ENCODE measurements at places on chromosomes 1 and 21.

- no peak for DNase-seq
Observed at GRCh38 chr1:159177272-159177907, 6.0 kb downstream of the CADM3 start.

DNA sequence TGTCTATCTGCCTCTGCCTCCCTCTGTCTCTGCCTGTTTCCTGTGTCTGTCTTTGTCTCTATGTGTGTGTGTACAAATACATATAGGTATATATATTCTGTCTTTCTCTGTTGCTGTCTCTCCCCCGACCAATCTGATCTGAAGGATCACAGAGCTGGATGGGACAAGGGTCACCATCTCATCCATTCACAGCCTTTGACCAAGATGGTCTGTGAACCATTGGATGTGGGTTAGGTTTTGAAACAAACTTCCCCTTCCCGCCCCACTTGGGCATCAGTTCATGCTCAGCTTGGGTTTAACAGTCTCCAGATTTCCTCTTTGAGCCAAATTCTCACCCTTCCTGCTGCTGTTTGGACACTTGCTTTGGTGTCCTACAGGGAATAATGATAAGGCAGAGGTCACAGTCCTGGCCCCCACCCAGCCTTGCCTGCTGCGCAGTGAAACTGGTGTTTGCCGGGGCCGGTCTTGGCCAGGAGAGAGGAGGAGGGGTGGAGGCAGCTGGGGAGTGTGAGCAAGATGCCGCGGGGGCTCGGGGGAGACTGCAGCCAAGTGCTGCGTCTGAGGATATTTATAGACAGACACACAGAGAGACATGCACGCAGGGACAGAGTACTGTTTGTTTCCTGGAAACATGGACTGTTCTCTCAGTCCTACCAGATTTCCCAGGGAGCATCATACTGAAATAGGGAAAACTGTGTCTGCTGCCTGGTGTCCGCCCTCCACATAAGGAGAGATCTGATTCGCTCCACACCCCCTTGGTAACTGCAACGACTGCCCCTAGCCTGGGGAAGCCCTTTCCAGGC is 27.0 kb upstream of the BTG2 start:
- no peak for DNase-seq

DNA sequence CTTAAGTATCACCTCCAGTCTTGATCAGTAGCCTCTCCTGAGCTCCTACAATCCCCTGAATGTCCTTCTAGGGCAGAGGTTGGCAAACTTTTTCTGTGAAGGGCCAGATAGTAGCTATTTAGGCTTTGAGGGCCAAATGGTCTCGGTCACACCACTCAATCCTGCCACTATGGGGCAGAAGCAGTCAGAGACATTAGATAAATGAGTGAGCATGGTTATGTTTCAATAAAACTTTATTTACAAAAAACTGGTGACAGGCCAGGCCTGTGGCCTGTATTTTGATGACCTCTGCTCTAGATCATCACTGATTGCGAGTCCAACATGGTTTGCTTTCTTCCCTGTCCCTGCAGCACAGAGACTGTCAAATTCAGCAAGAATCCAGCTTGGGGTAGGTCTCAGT is 36.3 kb downstream of the LRP8 start:
- no peak for DNase-seq

DNA sequence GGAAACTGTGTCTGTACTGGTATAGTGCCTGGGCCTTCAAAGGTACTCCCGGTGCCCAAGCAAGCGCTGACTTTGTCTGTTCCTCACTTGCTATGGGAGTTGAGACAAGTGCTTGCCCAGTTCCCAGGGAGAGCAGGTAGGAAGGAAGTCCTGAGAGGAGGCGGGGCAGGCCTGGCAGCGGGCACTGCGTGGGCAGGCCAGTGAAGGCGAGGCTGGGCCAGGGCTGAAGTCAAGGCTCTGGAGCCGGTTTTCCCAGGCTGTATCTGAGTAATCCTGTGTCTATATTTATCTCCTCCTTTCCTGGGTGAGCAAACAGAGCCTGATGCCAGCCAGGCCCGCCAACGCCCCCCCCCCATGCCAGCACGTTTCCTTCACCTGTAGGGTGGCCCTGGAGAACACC is 15.9 kb upstream of the EDN2 start:
- DNase-seq = no peak

- peak; percentile 23 for DNase-seq
Observed at GRCh38 chr1:41673806-41674205, 189.3 kb upstream of the EDN2 start.

DNA sequence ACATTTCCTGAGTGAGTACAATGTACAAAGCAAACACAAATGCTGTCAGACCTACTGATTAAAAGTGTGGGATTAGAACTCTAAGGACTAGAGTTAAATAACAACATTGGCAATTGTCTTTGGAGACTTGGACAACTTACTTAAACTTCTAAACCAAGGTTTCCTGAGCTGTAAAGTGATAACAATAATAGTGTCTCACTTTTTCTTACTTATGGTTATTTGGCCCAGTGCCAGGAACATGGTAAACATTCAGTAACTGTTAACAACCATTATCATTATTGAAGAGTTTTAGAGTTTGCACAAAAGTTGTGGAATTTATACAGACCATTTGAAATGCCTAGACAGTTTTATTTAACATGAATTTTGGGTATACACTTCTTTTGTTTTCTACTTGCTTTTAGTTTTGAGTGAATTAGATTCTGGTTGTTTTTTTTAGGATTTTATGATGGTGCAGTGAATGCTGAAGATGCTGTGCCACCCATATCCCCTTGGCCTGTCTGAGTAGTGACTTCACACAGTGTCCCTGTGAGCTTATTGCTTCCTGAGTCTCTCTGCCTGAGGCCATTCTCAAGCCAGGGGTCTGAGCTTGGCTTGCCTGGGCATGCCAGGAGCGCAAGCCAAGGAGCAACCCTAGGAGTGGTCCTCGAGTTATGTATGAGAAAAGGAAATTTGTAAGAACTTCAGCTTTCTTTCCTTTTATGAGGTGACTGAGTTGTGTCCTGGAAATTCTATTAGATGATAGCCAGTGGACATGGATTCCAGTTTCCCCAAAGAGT is 932.8 kb downstream of the TTLL7 start:
- no peak for DNase-seq

- no peak for DNase-seq
Observed at GRCh38 chr1:156642265-156643048, 540 bp downstream of the BCAN start.

- peak; percentile 43 for DNase-seq
Observed at GRCh38 chr1:68347415-68347814, 102.3 kb downstream of the RPE65 start.
